ENCODE measurements at places on chromosomes 13 and 19.

DNA sequence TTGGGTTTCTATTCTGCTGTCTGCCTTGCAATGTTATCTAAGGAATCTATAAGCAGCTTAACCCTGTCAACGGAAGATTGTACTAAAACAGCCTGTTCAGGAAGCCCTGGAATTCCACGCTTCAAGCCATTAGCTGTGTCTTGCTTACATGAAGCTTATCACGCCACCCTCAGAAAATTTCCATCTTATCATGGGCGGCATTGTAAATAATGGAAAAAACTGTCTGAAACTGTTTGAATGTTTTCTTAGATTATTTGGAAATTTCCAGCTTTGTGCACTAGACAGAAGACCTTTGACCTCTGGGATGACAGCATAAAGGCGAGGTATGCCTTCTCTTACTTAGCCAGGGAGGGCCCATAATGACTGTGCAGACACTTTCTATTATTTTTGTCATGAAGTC lies 319.7 kb downstream of the KCNRG start:
- no peak for DNase-seq

- no peak for DNase-seq
These were observed 725 bp downstream of the FAM124A start for GRCh38 chr13:51222686-51223559.

DNA sequence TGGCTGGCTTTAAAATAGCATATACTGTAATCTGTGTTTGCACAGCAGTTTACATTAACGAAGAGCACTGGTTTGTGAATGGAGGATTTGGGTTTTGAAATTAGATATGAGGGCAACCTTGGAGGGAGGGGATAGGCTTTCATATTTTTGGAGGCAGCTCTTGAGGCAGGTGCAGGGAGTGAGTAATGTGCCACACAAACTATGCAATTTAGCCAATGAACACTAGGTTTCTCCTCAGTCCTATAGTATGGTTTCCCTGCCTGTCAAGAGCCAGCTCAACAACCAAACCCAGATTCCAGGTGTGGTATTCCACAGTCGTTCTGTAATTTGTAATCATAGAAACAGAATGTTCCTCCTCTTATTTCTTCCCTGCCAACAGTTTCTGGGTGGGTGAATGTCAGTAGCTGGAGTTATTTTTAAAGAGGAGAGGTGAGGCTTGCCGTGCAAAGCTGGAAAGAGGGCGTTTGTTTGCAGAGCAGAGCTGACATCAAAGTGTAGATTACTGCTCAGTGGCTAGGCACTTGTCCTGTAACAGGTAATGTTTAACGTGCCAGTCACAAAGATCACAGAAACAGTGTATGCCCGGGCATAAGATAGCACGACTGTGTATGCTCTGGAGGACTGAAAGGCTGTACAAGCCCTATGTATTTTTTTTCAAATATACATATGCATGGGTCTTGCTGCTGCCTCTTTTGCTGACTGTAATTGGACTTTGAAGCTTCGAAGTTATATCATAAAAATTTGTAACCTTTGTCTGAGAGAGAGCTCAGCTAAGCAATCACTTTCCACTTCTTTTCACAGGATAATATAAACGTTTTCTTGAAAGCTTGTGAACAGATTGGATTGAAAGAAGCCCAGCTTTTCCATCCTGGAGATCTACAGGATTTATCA lies 124.2 kb downstream of the LMO7 start:
- DNase-seq, result no peak

- no peak for DNase-seq
These were observed 3.8 kb upstream of the CCDC124 start for GRCh38 chr19:17929056-17929455.

DNA sequence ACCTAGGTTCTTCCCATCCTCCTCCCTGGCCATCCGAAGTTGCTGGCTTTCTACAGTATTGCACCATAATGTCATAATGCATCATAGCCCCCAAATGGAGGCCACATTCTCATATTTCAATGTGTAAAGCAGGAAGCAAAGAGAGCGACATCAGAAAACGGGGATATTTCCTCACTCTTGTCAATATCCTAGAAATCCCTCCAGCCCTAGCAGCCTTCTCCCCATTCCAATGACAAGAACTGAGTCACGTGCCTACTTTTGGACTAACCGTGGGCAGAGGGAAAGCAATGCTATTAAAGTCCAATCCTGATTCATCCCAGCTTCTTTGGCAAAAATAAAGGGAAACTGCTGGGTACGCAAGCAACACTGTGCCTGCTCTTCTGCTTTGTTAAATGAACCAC lies 4.3 kb upstream of the RAP2A start:
- DNase-seq, result no peak

GRCh38 chr19:28606269-28607032 lies 606.5 kb downstream of the UQCRFS1 start:
- no peak for DNase-seq

GRCh38 chr19:325937-326565 lies 18.5 kb downstream of the MIER2 start:
- DNase-seq, result no peak

- DNase-seq, result no peak
These were observed 170.1 kb downstream of the OXGR1 start for GRCh38 chr13:96824140-96824539.

DNA sequence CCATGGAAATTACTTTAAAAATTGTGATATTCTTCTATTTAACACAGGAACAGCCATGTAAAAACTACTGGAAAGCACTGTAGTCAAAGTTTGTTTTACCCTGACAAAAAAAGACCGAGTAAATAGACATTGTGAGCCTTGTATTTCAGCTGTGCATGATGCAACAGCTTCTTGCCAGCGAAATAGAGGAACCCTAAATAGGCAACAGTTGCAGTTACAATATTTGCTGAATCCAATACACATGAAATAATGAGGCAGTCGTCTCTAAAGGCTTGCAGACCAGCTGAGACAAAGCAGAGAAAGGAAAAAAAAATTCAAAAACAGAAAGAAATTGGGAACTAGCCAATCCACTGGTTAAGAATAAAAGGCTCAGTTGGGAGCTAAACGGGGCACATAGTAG lies 1001.1 kb downstream of the OLFM4 start:
- no peak for DNase-seq

- no peak for DNase-seq
These were observed 8.7 kb upstream of the INSL3 start for GRCh38 chr19:17829855-17830566.

DNA sequence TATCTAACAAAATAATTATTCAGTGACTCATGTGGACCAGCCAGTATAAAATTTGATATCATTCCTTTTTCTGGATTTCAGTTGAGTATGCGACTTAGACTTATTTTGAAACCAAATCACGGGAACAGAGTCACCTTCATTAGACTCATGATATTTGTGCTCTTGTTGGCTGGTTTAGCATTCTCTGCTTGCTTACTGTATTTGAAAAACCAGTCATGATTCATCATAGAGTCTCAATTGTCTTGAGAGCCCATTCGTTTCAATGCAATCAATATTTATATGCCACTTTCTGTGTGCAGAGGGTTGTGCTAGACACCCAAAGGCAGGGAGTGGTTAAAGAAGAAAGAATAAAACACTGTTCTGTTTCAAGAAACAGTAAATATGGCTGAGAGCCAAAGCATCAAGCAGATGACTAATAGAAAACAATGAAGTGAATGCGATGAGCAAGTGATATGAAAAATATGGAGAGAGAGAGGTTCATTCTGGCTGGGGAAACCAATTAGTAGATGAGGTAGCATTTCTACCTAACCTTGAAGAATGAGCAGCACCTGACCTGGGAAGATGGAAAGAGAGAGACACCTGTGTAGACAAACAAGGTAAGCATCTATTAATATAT lies 99.6 kb upstream of the MBNL2 start:
- no peak for DNase-seq

DNA sequence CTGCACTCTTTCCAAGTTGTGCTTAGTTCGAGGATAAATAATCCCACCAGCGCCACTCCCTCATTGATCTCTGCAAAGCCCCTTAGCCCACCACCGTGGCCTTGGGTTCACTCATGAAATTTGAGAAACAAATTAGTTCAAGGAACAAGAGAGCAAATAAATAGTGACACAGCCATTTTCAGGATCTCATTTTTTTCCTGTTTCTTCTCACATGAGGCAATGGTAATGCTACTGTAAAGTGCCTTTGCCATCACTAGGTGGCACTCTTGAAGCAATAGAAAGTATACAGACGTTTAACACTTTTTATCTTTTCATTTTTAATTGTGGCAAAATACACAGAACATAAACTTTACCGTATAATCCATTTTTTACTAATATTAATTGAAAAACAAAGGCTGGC lies 76.8 kb upstream of the ZNF835 start:
- DNase-seq, result no peak
